ENCODE measurements at places on chromosomes 5 and 9.
A peak's percentile ranks its signal among the peaks of the same experiment; 100 is the strongest.

- DNase-seq: no peak
Measured at GRCh38 chr9:95060234-95060633, 257.3 kb downstream of the FANCC start.

DNA sequence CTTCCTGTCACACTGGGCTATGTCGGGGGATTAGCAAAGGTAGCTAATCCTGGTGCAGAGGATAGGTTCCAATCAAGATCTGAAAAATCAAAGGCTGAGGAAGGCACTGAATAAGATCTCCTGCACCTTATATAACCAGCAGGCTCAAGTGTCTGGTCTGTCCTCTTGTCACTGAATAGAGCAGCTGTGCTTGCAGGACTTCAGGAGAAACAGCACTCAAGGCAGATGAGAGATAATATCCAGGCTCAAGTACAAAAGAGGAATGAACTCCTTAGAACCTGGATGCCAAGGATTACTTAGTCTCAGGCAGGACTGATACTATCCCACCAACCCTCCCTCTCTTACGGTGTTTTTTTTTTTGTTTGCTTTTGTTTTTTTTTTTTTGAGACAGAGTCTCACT is 108.8 kb upstream of the LRRTM2 start:
- no peak for DNase-seq

DNA sequence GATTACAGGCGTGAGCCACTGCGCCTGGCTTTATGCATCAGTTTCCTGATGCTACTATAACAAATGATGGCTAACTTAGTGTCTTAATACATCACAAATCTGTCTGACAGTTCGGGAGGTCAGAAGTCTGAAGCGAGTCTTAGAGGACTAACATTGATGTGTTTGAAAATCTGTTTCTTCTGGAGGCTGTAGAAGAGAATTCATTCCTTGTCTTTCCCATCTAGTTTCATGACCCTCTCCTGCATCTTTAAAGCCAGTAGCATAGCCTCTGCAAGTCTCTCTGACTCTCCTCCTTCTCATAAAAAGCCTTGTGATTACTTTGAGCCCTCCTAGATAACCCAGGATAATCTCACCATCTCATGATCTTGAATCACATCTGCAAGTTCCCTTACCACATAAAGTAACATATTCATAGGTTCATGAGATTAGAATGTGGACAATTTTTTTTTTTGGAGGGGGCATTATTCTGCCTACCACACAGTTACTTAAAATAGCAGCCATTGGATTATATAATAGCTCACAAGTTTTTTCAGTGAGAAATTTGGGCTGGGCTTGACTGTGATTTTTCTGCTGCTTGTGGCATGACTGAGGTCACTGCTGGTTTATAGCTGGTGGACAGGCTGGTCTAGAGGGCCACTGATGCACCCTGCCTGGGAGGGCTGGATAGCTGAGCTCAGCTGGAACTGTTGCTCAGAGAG is 134.8 kb downstream of the FBXL7 start:
- no peak for DNase-seq

DNA sequence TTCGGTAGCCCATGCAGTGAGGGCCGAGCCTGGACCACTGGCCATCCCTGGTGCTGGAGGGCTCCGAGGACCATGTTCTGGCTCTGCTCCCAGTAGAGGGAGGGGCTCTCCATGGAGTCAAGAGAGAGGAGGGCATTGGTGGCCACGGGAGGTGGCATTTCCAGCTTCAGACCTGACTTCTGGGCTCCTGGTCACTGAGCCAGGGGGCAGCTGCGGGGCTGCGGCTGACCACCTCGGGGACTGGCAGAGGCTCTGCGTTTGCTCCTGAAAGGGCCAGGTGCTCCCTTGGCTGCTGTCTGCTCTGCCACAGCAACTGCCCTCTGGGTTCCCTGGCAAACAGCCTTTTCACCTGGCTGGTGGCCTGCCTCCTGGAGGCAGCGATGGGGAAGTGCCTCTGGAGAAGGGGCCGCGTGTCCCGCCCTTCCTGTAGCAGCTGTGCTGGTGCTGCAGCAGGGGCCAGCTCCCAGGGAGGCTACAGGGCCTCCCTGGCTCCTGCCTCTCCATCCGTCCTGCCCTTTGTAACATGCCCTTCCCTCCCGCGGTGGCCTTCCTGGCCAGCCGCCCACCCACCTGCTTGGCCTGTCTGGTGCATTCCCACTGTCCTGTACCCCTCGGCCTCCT is 144.6 kb downstream of the CACNA1B start:
- DNase-seq: peak; percentile 42

DNA sequence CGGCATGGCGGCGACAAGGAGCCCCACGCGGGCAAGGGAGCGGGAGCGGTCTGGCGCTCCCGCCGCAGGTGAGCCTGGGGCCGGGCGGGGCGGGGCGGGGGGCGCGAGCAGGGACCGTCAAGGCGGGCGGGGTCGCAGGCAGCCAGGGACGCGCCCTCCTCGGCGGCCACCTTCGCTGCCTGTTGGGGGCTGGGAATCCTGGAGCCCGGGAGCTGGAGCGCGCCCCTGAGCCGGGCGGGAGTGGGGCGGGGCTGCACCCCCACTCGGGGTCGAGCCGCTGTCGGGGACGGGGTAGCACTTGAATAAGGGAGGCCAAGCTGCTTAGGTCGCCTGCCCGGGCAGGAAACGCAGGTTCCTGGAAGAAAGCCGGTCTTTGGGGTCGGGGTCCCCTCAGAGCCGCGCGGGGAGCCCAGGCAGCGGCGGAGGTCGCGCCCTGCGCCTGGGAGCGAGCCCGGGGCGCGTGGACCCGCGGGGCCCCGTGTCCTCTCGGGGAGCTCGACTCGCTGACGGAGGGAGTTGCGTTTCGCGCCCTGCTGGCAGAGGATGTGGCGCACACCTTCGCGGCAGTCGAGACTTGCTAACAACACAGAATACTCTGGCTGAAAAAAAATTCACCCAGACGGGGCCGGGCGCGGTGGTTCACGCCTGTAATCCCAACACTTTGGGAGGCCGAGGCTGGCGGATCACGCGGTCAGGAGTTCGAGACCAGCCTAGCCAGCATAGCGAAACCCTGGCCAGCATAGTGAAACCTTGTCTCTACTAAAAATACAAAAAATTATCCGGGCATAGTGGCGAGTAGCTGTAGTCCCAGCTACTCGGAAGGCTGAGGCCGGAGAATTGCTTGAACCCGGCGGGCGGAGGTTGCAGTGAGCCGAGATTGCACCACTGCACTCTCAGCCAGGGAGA is 552 bp downstream of the OTULINL start:
- DNase-seq: peak; percentile 88

DNA sequence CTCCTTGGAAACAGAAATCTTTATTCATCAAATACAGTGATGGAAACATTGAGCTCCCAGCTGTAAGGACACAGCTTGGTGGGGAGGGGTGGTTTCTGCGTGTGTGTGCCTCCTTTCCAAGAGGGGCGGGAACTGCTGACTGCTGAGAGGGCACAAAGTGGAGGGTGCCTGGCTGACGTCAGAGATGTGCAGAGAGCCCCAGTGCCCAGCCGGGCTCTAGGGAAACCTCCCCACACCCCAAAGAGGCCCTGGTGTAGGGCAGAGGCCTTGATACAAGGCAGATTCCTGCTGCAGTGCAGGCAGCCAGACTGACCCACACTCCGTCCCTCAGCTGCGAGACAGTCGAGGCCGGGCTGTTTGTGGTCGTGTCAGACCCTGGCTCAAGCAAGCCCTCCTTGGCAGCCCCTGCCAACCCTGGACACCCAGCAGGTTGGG is 191.0 kb downstream of the CACNA1B start:
- DNase-seq: no peak

Data from activated naive CD4-positive, alpha-beta T cell treated with anti-CD3 and anti-CD28 coated beads for 36 hours (primary cell).